ENCODE measurements at places on chromosomes 13 and 19.

GRCh38 chr13:88031980-88032559 lies 360.9 kb downstream of the SLITRK5 start:
- no peak for DNase-seq

DNA sequence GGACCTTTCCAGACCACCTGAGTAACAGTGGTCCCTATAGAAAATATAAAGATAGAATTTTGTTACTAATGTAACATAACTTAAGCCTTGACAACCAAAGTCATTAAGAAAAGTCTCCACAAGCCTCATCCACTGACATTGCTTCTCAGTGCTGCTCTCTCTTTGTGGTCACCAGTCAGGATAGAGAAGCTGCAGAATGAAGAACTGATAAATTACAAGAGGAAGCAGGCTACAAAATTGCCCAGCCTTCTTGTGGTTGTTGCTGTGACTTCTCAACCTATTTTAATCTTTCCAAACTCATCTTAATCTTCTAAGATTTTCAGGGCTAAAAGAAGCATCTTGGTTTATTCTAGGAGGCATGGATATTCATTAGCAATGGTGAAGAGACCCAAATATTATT lies 343.8 kb downstream of the MZT1 start:
- DNase-seq = no peak

DNA sequence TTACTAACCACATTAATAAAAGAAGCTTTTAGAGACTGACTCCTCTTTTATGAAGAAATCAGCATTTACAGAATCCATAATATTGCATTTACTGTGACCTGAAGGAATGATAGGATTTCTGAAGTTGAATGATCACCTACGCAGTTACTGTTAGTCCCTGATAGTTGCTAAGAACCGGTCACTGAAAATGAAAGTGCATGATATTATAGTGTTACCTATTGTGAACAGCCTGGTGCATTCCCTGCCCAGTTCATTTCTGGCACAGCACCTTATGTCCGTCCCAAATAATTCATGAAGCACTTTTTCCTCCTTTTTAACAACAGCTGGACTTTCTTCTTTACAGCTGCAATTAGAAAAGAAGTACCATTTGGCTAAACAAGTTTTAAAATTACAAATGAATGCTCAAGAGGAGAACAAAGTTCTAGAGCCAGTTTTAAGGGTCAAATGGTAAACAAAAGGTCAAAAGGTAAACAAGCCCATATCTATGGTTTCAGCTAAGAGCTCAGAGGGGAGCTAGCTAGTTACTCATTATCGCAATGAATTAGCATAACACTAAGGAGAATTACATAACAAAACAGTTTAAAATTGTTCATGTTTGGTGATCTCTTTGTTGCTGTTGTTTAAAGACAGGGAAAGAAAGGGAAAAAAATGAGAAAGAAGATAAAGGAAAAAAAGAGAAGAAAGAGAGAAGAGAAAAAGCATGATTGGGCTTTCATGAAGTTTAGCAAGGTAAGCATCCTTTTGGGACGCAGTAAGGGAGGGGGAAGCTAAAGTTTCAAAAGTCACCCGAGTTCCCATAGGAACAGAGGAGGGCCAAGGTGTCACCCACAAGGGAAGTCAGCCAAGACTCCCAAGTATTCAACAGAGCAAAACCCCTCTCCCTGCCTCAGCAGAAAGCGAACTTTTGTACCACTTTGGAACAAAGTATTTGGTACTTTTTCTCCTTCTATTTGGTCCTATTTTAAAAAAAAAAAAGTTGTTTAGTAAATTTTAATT lies 50.2 kb downstream of the FLT3 start:
- DNase-seq = no peak

GRCh38 chr13:47903836-47904235 lies 97.2 kb downstream of the SUCLA2 start:
- DNase-seq = no peak

DNA sequence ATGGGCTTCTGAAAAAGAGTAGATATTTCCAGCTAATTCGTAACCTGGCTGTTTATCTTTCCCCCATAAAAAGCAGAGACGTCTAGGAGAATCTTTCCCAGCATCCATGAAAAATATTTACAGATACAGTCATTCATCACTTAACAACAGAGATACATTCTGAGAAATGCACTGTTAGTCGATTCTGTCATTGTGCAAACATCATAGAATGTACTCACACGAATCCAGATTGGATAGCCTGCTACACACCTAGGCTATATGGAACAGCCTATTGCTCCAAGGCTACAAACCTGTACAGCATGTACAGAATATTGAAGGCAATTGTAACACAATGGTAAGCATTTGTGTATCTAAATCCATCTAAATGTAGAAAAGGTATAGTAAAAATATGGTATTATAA lies 530.2 kb upstream of the NBEA start:
- no peak for DNase-seq

- no peak for DNase-seq
These were observed 903.9 kb downstream of the UQCRFS1 start for GRCh38 chr19:28309070-28309469.

- DNase-seq = no peak
These were observed 7.2 kb downstream of the PLEKHF1 start for GRCh38 chr19:29672319-29672932.

GRCh38 chr13:30440910-30441703 lies 18.8 kb downstream of the UBE2L5 start:
- no peak for DNase-seq

GRCh38 chr13:34779171-34779570 lies 162.9 kb upstream of the NBEA start:
- DNase-seq = no peak

- DNase-seq = no peak
These were observed 64.9 kb downstream of the DNAJC3 start for GRCh38 chr13:95741584-95742563.

DNA sequence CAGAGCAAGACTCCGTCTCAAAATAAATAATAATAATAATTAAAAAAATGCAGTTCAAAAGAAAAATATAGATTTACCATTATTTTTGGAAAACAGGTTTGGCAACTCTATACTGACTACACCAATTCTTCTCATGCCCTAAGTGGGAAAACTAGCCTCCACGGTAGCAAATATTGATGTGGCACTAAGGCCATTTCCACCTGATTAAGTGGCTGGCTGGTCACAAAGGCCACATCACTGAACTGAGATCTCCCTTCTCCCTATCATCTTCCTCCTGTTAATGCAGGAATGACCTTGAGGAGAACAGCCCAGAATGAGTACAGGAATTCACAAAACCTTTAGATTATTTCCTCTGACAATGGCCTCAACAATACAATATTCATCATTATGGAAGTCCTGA lies 18.6 kb downstream of the ZNF814 start:
- DNase-seq = no peak

GRCh38 chr19:55346725-55347441 lies 7.2 kb downstream of the KMT5C start:
- no peak for DNase-seq

DNA sequence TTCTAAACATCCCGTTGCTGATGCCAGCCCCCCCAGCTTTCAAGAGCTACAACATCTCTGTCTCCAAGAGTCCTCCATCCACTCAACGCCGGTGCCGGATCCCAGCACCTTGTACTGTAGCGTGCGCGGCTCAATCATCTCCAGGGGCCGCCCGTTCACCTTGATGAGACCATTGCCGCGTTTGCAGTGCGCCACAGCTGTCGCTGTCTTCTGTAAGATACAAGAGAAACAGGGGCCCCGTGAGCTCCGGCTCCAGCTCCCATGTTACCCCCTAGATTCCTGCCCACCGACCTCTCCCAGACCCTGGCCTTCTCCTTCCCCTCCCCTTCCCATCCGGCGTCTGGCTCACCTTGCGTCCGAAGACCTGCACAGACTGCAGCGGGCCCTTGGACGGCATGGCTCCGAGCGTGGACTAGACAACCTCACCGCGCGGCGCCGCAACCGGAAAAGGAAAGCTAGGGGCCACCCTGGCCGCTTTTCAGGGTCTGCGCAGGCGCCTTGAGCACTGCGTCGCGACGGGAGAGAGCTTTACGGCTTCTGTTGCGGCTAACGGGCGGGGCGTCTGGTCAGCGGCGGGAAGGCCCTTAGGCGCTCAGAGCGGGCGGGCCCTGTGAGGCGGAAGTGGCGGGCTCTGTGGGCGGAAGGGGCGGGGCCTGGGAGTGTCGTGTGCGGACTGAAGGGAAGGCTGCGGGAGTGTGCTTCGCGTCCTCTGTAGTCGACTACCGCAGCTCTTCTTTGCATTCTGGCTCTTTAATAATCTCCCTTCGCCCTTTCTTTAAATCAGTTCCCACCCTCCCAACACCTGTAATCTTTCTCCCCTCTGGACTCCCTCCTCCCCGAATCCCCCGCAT lies at the start of gene RPS16:
Gene RPS16 (minus strand): TSS at position 451 of the 851 bp plus-strand sequence. CDS start 54 bp downstream, at position 397.
- DNase-seq = peak; percentile 99

GRCh38 chr19:38250428-38250820 lies 5.8 kb downstream of the PPP1R14A start:
- no peak for DNase-seq

DNA sequence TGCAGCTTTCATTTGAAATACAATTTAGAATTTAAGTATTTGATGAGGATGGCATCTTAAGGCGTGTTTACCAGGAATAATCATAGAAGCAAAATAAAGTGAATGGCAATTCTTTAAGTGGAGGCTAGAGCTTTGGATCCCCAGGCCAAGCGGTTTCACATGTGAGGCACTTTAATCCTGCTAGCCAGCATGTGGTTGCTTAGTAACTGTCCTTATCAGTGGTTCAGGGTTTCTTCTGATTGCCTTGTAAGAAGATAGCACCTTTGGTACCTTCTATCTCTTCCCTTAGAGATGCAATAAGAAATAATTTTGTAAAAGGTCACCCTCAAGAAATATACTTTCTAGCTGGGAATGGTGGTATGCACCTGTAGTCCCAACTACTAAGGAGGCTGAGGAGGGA lies 38.9 kb upstream of the SERP2 start:
- DNase-seq = no peak

DNA sequence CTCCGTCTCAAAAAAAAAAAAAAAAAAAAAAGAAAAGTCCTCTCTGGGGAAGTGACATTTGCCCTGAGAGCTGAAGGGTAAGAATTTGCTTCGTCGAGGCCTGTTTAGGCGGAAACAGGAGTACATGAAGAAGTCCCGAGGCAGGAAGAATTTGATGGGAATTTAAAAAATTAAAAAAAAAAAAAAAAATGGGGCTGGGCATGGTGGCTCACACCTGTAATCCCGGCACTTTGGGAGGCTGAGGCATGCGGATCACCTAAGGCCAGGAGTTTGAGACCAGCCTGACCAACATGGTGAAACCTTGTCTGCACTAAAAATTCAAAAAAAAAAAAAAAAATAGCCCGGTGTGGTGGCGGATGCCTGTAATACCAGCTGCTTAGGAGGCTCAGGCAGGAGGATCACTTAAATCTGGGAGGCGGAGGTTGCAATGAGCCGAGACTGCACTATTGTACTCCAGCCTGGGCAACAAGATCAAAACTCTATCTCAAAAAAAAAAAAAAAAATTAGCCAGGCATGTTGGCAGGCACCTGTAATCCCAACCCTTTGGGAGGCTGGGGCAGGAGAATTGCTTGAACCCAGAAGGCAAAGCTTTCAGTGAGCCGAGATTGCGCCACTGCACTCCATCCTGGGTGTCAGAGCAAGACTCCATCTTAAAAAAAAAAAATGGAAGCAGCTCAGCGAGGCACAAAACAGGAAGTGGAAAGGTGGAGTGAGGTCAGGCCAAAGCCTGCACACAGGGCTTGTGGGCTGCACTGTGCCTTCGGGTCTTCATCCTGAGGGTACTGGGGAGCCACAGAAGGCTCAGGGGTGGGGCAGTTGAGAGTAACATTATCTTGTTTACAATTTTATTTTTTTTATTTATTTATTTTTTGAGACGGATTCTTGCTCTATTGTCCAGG lies 4.9 kb downstream of the BAX start:
- no peak for DNase-seq

DNA sequence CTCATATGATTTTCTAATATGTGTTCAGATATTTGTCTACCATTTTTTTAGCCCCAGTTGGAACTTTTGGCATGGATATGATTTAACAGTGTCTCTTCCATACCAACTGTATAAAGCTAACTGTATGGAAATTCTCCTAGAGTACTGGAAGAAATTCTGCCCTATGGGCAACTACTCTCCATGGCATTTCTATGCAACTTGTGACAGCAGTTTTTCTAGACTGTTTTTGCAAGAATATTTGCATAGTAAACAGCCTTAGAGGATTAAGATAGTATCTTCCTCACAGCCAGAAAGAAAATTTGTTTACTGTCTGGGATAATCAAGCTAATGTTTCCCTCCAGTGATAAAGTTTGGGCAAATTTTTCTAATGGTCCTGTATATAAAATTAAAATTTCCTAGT lies 119.9 kb upstream of the PCDH17 start:
- DNase-seq = no peak

DNA sequence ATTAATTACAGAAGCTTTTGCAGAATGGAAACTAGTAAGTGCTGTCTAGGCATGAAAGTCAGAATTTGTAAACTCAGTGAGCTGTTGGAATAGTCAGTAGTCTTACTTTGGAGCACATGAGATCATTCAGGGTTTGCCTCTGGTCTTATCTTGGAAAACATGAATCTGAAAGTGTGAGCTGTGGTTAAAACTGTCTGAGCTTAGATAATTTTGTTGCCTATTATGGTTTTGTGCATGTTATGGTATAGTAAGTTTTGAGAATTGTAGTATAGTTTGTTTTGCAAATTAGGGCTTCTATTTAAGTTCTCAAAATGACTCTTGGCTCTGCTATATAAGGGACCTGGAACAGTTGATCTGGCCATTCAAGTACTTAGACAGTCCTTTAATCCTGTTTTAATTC lies 53.7 kb upstream of the TRPC4 start:
- no peak for DNase-seq

- DNase-seq = no peak
These were observed 338.8 kb upstream of the DACH1 start for GRCh38 chr13:72205773-72206172.

DNA sequence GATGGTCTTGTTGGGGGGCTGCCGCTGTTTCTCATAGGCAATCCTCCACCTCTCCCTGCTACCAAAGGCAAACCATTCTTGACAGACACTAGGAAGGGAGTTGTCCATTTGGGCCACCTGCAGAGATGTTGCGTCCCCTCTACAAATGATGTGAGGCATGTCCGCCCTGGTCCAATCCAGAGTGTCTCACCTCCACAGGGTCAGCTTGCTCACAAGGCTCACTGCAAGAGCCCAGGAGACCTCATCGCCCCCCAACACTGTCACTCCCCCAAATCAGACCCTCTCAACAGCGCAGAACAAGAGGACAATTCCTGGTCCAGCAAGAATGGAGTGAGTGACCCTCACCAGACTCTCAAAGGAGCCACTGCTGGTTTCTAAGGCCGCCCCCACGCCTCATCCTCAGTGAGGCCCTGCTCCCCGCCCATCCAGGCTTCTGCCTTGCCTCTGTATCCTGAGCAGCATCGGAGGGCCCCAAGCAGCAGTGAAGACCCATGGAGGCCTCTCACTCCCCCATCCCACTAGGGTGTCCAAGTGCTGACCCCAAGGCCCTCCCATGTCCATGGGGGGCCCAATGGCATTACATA lies 6.5 kb downstream of the HNRNPL start:
- DNase-seq = no peak

DNA sequence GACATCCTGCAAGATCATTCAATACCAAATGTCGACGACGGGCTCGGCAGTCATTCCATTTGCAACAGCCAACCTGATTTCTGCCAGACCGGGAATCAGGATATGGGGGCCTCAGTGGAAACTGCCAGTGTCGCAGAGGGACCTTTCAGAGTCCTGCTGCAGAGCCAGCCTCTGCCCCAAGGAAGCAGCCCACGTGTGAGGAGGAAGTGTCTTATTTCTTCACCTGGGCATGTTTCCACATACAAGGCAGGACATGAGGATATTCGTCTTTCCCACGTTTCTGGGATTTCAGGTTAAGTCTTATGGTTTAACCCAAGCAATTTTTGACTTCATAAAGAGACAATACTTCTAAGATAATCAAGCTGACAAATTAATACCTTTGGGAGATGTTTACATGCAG lies 69.9 kb downstream of the ABCC4 start:
- DNase-seq = no peak

Measured in left hindlimb (tissue), 1 donor.